EL (cell line): ENCODE measurements at places on chromosomes 3 and 15.

GRCh38 chr3:106438887-106439286, 570.1 kb upstream of the CBLB start:
- DNase-seq = no peak

DNA sequence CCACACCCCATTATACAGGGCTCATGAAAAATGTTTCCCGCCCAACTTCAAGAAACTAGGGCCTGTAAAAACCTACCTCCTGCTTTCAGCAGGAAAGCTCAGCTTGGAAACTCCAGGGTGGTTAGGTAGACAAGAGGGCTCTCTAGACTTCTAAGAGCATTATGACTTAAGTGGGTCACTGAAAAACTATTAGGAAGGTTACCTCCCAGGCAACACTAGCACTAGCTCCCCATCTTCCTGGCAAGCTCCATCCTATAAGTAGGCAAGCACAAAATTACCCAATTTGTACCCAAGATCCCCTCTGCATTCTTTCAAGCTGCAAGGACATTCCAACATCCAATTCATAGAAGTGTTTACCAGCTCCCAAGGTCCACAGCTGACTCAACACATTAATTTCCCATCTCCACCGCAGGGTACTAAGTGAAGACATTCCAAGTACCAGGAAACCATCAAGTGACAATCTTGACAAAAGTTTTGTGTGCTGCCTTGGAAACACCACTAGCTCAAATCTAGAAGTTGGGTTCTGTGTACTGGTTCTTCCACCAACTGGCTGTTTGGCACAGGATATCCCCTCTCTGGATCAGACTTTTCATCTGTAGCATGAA, 46.9 kb downstream of the WNT5A start:
- DNase-seq = peak; percentile 45

- DNase-seq = no peak
Observed at GRCh38 chr3:128001576-128001975, 50.7 kb upstream of the SEC61A1 start.

GRCh38 chr15:63913336-63913735, 79.6 kb upstream of the HERC1 start:
- no peak for DNase-seq

DNA sequence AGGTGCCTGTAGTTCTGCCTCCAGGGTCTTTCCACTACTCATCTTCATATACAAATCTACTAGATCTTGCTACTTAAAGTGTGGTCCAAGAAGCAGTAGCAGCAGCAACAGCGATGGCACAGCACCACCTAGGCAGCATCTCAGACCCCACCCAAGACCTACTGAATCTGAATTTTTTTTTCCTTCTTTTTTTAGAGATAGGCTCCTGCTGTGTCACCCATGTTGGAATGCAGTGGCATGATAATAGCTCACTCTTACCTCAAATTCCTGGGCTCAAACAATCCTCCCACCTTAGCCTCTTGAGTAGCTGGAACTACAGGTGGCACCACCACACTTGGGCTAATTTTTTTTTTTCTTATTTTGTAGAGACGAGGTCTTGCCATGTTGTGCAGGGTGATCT, 346.7 kb upstream of the TGFBR2 start:
- DNase-seq = no peak

GRCh38 chr3:60809857-60810610, 441.2 kb downstream of the FHIT start:
- no peak for DNase-seq

DNA sequence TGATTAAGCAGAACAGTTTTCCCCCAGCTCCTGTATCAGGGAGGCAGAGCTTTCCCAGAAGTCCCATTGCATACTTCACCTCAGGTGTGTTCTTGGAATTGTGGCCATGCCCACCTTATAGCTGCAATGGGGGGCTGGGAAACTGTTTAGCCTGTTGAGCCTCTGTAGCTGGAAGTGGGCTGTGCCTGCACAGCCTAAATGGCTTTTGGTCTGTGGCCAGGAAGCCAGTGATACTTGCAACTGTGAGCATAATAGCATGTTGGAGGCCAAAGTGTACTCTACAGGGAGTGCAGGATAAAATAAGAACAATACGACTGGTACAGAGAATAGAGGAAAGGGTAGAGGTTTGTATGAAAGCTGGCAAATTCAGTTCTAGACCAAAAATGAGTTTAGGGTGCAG, 248.5 kb downstream of the PTPRG start:
- DNase-seq = no peak

DNA sequence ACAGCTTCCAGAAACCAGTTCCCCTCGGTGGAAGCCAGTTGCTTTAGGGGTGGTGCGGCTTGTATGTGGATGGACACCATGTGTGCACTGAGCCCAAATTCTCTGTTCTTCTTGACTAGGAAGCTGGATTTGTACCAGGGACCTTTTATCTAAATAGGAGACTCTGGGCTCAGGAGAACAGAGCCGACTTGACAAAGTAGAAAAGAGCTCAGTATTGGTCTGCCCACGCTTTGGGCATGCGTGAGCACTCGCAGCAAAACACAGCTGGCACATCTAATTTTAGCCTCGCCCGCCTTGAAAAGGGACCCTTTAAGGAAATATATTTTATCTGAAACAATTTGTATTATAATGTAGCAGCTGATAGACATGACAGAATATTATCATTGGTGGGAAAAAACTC, 1.1 kb upstream of the RBMS3 start:
- no peak for DNase-seq

DNA sequence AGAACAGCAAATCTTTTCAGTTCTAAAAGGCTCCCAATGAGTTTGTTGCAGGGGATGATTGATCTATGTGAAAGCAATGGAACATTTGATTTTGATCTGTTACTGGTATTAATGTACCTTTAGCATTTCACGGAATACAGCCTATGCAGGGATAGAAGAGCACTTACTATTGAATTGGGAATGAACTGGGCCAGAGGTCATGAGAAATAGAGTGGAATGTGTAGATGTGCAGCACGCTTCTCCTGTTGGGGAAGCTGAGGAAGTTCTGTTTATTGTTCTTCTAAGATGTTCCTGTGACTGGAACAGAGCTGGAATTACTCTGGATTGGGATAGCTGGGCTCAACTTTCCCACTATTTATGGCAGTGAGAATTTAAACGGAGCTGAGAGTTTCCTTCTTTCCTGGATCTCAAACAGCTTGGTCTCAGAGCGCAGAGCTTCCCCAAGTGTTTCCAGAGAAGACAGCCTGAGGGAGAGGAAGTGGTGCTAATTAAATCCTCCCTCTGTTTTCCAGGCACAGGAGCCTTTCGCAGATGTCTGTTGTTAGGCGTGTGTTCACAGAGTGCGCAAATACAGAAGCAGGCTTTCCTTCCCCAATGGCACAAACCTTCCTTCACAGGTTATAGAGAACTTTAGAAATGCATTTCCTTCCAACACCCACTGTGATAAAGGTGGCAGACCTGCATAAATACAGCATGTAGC, 32.5 kb downstream of the TPRG1 start:
- DNase-seq = peak; percentile 36

DNA sequence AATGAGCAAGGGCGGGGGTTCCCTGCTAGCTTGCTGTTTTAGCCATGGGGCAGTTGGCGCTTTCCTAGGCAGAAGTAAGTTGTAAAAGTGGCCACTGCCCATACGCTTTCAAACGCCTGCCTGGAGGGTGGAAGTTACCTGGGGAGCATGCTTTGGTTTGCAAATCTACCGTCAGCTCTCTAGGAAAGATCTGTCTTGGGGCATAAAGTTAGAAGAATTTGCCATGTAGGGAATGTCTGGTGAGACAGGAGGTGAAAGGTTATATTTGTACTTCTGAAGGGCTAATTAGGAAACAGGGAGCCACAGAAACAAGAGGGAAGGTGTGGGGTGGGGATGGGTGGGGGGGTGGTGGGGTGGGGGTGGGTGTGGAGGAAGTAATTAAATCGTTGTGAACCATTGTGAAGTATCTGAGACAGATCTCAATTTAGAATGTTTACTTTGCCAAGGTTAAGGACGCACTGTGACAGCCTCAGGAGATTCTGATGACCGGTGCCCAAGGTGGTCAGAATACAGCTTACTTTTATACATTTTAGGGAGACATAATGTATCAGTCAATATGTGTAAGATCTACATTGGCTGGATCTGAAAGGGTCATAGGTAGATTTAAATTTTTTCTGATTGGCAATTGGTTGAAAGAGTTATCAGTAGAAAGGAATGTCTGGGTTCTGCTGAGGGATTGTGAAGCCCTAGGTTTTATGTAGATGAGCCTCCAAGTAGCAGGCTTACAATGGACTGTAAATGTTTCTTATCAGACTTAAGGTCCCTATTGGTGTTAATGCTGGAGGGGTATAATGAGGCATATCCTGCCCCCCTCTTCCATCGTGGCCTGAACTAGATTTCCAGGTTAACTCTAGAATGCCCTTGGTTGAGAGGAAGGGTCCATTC, 62.0 kb upstream of the GCNT3 start:
- no peak for DNase-seq
